Left forelimb (tissue), 1 donor: ENCODE measurements at places on chromosomes 1 and 21.

DNA sequence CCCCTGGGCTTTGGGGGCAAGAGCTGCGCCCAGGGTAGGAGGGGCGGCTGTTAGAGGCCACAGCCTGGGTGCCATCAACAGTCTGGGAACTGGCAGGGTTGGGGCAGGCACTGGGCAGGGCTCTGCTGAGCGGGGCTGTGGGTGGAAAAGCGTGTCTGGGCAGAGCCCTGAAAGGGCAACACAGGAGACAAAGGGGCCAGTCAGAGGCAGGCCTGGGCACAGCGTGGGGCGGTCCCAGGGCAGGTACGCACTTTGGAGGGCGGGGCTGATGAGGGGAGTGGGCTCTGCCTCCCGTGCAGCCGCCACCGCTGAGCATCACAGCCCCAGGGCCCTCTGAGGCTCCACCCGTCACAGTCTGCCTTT lies 13.9 kb downstream of the CELSR2 start:
- no peak for DNase-seq

DNA sequence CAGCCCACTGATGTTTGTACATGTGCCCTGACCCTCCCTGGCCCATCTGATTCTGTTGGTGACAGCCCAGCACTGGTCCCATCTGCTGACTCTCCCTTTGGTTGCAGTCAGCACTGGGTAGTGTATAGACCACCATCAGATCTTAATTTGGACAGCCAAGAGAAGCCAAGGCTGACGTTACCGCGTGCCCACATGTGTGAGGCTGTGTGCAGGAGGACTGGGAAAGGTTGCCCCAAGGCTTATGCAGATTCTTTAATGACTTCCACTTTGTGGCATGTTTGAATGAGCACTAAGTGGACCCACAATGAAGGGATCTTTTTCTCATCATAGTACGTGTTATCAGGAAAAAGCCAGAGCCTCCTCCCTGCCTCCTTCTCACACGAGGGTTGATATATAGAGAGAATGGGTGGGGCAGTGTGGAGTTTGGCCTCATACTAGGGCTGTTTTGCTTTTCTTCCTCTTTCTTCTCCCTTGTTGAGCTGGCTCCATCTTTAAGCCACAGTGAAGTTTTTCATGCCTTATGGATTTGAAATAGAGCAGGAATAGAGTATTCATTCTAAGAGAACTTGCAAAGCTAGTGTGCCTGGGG lies 93.5 kb downstream of the NAV1 start:
- no peak for DNase-seq

- DNase-seq = no peak
These were observed 173.2 kb downstream of the SIPA1L2 start for GRCh38 chr1:232456714-232457113.

- DNase-seq = no peak
These were observed 144.7 kb downstream of the NEGR1 start for GRCh38 chr1:72137656-72138055.

- DNase-seq = no peak
These were observed 14.6 kb upstream of the TRNAU1AP start for GRCh38 chr1:28538286-28538685.
